MG63 (cell line): ENCODE measurements at places on chromosomes 16 and 17. TPM values are rescaled to one million over a fixed set of nuclear protein-coding genes. Genes with fewer than 3 reads are reported as not detected.

DNA sequence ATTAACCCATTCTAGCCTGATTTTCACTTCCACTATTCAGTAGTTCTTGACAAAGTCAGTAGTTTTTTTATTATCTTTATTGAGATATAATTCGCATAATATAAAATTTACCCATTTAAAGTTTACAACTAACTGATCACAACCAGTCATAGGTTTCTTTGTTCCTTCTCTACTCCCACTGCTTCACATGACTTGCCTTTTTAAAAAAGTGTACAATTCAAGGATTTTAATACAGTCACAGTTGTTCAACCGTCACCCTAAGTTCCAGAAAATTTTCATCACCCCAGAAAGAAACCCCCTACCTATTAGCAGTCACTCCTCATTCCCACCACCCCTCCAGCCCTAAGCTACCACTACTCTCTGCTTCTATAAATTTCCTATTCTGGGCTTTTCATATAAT is 162.5 kb downstream of the TRIM37 start:
- DNase-seq: no peak

GRCh38 chr17:50141745-50142110 is 8.7 kb downstream of the PPP1R9B start:
- no peak for DNase-seq

DNA sequence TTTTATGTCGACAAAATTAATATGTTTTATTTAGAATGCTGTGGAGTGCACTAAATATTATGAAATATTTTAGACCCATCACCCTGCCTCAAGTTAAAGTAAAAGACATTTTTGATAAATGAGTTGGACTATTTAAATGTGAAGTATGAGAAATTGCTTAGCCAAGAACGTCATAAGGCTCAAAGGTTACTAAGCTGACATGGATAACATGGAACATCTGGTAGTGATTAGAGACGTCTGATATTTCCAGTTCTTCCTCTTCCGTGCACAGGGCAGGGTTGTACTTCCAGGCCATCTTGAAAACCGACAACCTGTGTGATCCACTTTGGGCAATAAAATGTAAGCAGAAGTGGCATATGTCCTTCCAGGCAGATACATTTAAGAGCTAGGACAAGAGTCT is 7.2 kb upstream of the CCL8 start:
- DNase-seq: no peak

DNA sequence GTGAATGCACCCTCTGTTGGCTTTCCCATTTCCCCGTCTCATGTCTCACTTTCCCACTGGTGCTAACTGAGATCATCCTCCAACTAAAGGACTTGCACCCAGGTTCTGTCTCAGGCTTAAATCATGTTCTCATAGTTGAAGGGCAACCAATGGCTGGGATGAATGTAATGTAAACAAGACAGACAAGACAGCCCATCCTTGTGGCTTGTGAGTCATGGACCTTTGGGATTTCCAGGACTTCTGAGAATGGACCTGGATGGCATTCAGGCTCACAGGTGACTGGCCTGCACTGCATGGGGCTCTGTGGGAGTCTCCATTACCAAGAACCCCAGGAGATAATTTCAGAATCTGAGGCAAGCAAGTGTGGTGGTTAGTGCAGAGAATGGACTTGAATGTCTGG is 347.5 kb downstream of the HAPSTR1 start:
- DNase-seq: no peak

The PPP1R27 gene
- total RNA-seq: not detected in 2 replicates

The NDUFB10 gene
- total RNA-seq: 406 and 819 TPM in 2 replicates

The CTRB1 gene
- not detected in 2 replicates for total RNA-seq

The UMOD gene
- not detected in 2 replicates for total RNA-seq

The PRR35 gene
- not detected in 2 replicates for total RNA-seq
